ENCODE measurements at places on chromosomes 11 and 22.

- DNase-seq, result no peak
Observed at GRCh38 chr22:46119729-46120419, 30.5 kb upstream of the PPARA start.

DNA sequence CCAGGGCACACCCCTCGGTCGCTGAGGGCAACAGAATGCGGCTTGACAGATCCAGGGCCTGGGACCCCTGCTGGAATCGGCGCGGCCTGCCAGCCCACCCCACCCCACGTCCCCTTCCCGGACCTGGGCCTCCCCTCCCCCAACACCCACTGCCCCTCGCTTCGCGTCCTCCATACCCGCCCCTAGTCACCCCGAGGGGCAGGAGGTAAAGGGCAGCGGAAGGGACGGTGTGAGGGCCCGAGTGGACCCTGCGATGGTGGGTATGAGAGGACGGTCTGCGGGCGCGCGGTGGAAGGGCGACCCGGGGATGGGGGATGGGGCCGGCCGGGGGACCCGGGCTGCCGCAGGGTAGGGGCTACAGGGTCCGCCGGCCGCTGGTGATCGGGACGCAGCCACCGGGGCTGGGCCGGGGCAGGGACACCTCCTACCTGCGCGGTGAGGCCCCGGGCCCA lies 311 bp downstream of the APBB1 start:
- DNase-seq, result no peak

- DNase-seq, result no peak
Observed at GRCh38 chr11:100066399-100066798, 620.7 kb upstream of the ARHGAP42 start.

DNA sequence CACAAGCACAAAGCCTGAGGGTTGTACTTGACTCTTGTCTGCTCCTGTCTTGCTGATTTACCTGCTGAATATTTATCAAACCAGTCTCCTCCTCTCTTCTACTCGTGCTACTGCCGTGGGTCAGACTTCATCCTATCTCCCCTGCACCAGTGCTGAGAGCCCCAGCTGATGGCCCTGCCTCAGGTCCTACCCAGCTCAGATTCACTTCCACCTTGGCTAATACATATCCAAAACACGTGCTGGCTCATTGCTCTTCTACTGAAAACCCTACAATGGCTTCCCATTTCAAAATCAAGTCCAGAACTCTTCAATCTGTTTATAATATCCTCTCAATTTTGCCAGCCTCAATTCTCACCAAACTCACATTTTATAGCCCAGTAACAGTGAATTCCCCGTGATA lies 48.3 kb downstream of the RAB30 start:
- no peak for DNase-seq

GRCh38 chr11:117910525-117910924 lies 18.7 kb downstream of the TMPRSS13 start:
- DNase-seq, result no peak

- no peak for DNase-seq
Observed at GRCh38 chr11:55658608-55659007, 3.4 kb upstream of the OR4C6 start.

DNA sequence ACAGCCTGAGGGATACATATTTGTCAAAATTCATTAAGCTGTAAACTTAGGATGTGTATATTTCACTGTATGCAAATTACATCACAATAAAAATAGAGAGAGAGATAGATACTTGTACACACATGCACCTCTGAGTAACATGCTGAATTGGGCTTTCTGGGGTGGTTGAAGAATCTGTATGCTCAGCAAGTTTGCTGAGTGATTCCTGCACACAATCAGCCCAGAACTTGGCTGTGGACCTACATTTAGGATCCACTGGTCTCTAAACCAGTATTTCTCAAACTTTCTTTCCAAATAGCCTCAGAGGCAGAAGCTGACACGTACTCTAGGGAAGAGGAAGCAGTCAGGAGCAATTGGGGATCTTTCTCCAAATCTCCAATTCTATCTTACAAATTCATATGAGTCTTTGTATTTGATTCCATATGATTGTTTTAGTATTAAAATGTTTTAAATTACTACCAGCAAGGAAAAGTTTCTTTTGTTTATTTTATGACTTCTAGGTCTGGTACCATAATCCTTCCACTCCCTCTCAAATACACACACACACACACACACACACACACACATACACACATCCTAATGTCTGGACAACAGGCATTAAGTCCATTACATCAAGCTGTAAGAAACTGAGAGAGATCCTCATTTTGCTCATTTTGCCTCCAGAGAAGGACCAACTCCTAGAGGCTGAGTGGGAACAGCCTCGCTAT lies 20.0 kb downstream of the SYT13 start:
- DNase-seq, result no peak
